ENCODE measurements at places on chromosomes 16 and 17. TPM values are rescaled to one million over a fixed set of nuclear protein-coding genes. Genes with fewer than 3 reads are reported as not detected.

Gene NAGS
- polyA plus RNA-seq = 4.1 TPM

Gene PIEZO1
- polyA plus RNA-seq = 30.4 TPM

Gene NXPH3
- polyA plus RNA-seq = 0.30 TPM

Gene G6PC1
- polyA plus RNA-seq = not detected

Gene FAM83G
- 8.5 TPM for polyA plus RNA-seq

All from GM23338 (cell line).